ENCODE measurements at places on chromosomes 16 and 17.

DNA sequence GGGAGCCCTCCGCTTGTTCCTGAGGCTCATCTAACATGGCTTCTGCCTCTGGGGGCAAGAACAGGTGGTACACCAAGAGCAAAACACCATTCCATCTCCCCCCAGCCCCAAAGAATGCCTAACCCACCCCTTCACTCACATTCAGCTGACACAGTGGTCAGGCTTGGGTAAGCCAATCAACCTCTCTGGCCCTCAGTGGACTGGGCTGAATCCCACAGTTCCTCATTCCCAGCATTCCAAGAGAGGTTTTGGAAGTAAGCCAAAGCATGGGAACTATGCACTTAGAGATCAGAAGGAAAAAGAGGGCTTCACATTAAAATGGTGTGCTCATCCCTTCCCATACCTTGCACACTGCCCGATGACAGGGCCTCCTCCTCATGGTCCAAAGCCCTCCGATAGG is 7.8 kb downstream of the PIGS start:
- peak; percentile 83 for DNase-seq

- DNase-seq: no peak
Measured at GRCh38 chr17:673200-673681, 41.4 kb downstream of the VPS53 start.

DNA sequence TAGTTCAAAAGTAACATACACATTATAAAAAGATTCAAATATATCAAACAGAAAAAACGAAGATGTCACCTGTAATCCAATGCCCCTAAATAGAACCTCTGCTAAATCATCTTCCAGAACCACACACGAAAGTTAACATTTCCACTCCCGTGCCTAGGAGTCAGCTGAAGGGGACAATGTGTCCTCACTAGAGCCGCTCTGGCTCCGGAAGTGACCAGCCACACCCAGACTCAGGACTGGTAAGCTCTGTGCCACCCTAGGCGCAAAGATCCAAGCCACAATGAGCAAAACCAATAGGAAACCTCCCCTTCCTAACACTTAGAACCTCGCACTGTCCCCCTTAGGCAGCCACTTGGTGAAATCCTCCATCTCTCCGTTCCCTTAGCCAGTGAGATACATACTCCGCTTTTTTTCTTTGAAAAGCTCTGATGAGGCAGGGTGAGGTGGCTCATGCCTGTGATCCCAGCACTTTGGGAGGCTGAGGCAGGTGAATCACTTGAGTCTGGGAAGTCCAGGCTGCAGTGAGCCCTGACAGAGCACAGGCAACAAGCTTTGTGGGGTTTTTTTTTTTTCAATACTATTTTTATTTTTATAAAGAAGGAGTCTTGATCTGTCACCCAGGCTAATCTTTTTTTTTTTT is 11.8 kb downstream of the CTRB1 start:
- no peak for DNase-seq

- peak; percentile 26 for DNase-seq
Measured at GRCh38 chr17:27376637-27377547, 79.4 kb upstream of the KSR1 start.

GRCh38 chr16:89341697-89342694 is 124.5 kb downstream of the ZNF778 start:
- DNase-seq: no peak

DNA sequence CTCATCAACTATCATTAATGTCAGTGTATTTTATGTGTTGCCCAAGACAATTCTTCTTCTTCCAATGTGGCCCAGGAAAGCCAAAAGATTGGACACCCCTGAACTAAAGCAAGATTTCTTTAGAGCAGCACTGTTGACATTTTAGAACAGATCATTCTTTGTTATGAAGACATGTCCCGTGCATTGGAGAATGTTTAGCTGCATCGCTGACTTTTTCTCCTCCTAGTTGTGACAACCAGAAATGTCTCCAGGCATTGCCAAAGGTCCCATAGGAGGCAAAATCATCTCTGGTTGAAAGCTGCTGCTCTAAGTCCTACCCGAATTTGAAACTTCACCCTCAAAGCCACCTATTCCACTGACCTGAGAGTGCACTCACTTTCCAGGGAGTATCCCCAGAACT is 62.7 kb upstream of the IRX6 start:
- DNase-seq: no peak

- no peak for DNase-seq
Measured at GRCh38 chr17:6393351-6393952, 41.5 kb downstream of the AIPL1 start.

GRCh38 chr16:12551946-12552345 is 251.7 kb downstream of the CPPED1 start:
- peak; percentile 17 for DNase-seq

- no peak for DNase-seq
Measured at GRCh38 chr17:63440127-63440769, 5.9 kb downstream of the CYB561 start.

GRCh38 chr17:76138234-76138895 is 2.7 kb downstream of the FOXJ1 start:
- no peak for DNase-seq

DNA sequence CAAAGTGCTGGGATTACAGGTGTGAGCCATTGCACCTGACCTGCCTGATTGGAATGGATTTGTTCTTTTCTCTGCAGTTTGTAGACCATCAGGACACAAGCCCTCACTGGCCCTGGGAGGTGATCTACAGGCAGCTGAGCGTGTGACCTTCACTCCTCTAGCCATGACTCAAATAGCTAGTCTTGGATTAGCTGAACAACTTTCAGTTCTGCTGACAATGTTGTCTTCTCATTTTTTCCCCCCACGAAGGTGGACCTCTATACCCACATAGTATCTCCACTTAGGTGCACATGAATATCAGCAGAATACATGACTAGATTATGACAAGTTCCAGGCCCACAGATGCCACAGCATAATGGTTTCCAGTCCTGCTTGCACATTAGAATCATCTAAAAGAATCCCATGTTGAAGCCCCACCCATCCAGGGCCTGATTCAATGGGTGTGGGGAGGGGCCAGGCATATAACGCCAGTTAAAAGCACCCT is 36.8 kb downstream of the HS3ST3B1 start:
- DNase-seq: no peak

- DNase-seq: peak; percentile 80
Measured at GRCh38 chr17:81552244-81553017, at the start of gene FAAP100. Gene FAAP100 (minus strand): TSS chr17:81552353. CDS start chr17:81552330, 23 bp downstream.

DNA sequence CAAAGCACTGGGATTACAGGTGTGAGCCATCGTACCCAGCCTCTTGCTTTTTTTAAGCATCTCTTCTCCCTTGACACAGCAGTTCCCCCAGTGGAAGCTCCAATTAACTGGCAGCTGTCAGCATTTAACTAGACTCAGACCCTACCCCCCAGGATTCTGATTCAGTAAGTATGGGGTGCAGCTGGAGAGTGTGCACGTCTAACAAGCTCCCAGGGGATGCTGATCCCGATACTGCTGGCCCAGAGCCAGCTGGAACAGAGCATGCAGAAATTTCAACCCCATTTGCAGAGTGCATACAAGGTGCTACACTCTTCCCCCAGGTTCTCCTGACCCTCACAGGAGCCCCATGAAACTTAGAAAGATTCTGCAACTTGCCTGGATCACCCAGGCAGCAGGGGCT is 27.7 kb upstream of the BCO1 start:
- DNase-seq: no peak

GRCh38 chr16:69888005-69888590 is 63.0 kb upstream of the CLEC18A start:
- DNase-seq: no peak

GRCh38 chr17:51667706-51668083 is 407.3 kb downstream of the UTP18 start:
- no peak for DNase-seq

DNA sequence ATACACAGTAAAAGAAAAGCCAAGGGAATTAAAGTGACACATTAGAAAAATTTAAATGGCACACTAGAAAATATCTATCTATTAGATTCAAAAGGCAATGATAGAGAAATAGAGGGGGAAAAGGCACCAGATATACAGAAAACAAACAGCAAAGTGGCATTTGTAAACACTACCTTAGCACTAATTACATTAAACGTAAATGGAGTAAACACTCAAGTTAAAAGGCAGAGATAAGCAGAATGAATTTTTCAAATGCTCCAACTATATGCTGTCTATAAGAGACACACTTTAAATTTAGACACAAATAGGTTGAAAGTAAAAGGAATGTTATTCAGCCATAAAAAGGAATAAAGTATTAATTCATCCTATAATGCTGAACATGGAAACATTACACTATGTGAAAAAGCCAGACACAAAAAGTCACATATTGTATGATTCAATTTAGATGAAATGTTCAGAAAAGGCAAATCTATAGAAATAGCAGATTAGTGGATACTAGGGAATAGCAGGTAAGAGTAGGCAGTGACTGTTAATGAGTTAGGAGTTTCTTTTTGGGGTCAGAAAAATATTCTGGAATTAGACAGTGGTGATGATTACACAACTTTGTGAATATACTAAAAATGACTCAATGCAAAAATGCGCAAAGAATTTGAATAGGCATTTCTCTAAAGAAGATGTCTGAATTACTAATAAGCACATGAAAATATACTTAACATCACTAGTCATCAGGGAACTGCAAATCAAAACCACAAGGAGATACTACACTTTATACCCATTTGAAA is 92.4 kb downstream of the BRIP1 start:
- DNase-seq: peak; percentile 86

DNA sequence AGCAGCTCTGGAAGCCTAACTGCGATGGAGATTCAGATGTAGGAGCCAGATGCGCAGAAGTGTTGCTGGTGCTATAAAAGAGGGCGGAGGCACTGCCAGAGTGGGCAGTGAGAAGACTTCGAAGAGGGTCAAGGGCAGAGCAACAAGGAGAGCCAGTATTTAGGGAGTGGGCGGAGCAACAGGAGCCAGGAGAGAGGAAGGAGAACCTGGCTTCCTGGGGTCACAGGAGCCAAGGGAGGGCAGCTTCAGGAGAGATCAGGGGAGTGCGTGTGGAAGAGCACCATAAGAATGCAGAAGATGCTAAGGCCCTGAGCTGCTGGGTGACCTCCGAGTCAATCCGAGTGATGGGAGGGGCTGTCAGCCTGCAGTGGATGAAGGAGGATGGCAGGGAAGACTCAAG is 14.4 kb upstream of the MRPS23 start:
- no peak for DNase-seq

- DNase-seq: peak; percentile 11
Measured at GRCh38 chr16:80058214-80058613, 457.7 kb upstream of the MAF start.

- DNase-seq: no peak
Measured at GRCh38 chr17:69030169-69030568, 30.6 kb downstream of the ABCA9 start.

GRCh38 chr17:49114703-49115102 is 17.9 kb upstream of the B4GALNT2 start:
- DNase-seq: no peak

GRCh38 chr17:74392848-74393247 is 25.5 kb downstream of the GPR142 start:
- no peak for DNase-seq

DNA sequence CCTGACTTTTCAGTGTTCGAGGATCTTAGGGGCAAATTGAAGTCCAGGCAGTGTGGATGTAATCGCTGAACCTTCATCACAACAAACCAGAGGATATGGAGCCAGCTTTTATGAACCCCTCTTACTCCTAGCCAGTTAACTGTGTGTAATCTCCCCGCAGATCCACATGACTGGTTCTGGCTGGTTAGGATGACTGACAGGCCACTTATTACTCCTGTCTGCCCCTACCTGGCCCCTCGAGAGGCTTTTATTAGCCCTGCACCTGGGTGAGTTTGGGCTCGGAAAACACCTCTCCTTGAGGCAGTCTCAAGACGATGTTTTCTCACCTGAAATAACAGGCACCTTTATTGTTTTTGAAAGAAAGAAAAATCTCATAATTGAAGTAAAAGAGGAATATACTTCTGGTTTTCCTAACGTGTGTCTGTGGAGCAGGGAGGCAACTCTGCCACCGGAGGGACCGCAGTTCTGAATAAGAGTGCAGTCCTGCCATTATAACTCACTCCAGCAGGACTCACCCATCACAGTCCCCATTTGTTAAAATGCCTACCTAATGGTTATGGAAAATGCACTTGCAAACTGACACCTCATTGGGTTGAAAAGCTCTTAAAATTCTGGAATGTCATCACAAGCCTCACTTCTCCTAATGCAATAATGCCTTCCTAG is 291.9 kb upstream of the N4BP1 start:
- no peak for DNase-seq

- DNase-seq: no peak
Measured at GRCh38 chr17:337453-337852, 15.2 kb downstream of the RPH3AL start.

- peak; percentile 48 for DNase-seq
Measured at GRCh38 chr17:37220607-37220953, 155.2 kb upstream of the C17orf78 start.

GRCh38 chr17:73541561-73541981 is 102.7 kb downstream of the SDK2 start:
- DNase-seq: no peak

- DNase-seq: no peak
Measured at GRCh38 chr16:3389663-3390338, 11.0 kb downstream of the ZSCAN32 start.

DNA sequence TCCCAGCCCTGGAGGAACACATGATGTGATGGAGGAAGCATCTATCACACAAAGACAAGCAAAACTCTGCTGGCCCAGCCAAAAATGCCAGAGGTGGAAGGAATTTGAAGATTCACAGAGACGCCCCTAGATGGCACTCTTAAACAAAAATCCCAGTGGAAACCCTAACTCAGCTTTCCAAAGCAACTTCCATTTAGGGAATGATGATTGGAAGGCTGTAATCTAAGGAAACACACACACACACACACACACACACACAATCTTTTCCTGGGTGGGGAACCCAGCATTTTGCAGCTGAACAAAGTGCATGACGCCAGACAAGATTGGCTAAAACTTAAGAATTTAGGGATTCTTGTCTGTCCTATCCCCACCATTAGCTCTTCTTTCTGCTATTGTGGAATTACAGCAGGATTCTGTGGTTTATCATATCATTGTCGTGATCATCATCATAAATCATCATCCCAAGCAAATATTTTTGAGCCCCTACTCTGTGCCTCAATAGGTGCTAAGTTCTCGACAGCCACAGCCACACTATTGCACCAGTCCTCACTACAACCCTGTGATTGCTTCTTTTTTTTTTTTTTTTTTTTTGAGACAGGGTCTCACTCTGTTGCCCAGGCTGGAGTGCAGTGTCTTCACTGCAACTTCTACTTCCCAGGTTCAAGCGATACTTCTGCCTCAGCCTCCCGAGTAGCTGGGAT is 1.6 kb upstream of the LDAF1 start:
- peak; percentile 84 for DNase-seq

Measured in fibroblast of skin of back (primary cell).